Motor neuron (in vitro differentiated cells): ENCODE measurements at places on chromosomes 16 and 17. TPM values are rescaled to one million over a fixed set of nuclear protein-coding genes. Genes with fewer than 3 reads are reported as not detected.

Gene ASPA
- not detected in 2 replicates for total RNA-seq

Gene MAPT
- total RNA-seq: 159 and 161 TPM in 2 replicates

- no peak for ATAC-seq
Measured at GRCh38 chr16:67763066-67763465, 43.3 kb downstream of the RANBP10 start.

- no peak for ATAC-seq
Measured at GRCh38 chr17:8105957-8106398, 12.3 kb downstream of the ALOXE3 start.

GRCh38 chr17:62781831-62782251 lies 26.3 kb downstream of the MARCHF10 start:
- ATAC-seq: no peak

DNA sequence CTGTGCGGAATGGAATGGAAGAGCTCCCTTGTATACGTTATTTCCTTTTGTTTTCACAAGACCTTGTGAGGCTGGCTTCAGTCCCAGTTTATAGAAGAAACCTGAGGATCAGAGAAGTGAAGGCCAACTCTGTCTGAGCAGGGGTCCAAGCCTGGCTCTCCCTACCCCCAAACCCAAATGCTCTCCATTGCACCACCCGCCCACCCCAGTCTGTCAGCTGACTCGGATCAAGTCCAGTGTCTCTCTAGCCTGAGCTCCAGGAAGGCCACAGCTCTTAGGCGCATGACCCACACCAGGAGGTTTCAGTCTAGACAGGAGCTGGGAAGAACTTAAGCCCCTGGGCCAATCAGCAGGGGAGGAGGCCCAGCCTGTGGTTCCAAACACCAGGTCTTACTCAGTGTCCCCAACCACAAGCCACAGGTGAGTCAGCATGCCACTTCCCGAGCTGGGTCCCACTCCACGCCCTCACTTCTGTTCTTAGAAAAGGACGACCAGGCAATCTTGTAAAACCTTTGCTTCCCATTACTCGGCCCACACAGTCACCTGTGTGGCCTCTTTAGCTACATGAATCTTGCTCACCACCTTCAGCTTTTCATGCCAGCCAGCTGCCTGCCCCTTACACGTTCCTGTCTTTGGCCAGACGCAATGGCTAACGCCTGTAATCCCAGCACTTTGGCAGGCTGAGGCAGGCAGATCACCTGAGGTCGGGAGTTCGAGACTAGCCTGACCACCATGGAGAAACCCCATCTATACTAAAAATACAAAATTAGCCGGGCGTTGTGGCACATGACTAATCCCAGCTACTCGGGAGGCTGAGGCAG lies 27.8 kb downstream of the TK2 start:
- no peak for ATAC-seq

Gene KLHL36
- total RNA-seq: 38.8 and 41.5 TPM in 2 replicates

DNA sequence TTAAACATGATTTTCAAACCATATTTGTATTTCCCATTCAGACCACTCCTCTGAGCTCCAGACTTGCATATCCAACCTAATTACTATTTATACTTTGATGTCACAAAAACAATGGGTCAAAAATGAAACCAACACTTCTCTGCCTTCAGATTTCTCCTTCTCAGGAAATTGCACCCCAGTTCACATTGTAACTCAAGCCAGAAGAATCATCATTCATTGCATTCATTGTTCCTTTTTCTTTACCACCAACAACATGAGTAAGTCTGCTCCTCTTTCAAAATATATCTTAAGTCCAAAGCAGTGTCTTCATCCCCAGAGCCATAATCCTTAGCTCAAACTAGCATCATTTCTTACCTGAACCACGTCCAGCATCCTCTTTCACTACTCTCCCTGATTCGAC lies 2.6 kb upstream of the AKAP1 start:
- ATAC-seq: no peak
